NCI-H460 (cell line): ENCODE measurements at places on chromosomes 12 and 14. TPM values are rescaled to one million over a fixed set of nuclear protein-coding genes. Genes with fewer than 3 reads are reported as not detected.

The CATSPERB gene
- total RNA-seq: 0.06 and 0.20 TPM in 2 replicates

The RPGRIP1 gene
- total RNA-seq: 0.05 TPM in 1 of 2 replicates, not detected in the other

The SPATS2 gene
- 29.3 and 30.4 TPM in 2 replicates for total RNA-seq

The DTX3 gene
- 22.0 and 27.4 TPM in 2 replicates for total RNA-seq

The WSCD2 gene
- not detected in 2 replicates for total RNA-seq

The ABCC9 gene
- 42.3 and 49.2 TPM in 2 replicates for total RNA-seq

The PMEL gene
- total RNA-seq: 0.78 and 1.3 TPM in 2 replicates

- DNase-seq: no peak
Observed at GRCh38 chr14:32020882-32021281, 56.2 kb upstream of the ARHGAP5 start.

- no peak for DNase-seq
Observed at GRCh38 chr12:121608301-121608700, 18.0 kb upstream of the ORAI1 start.

DNA sequence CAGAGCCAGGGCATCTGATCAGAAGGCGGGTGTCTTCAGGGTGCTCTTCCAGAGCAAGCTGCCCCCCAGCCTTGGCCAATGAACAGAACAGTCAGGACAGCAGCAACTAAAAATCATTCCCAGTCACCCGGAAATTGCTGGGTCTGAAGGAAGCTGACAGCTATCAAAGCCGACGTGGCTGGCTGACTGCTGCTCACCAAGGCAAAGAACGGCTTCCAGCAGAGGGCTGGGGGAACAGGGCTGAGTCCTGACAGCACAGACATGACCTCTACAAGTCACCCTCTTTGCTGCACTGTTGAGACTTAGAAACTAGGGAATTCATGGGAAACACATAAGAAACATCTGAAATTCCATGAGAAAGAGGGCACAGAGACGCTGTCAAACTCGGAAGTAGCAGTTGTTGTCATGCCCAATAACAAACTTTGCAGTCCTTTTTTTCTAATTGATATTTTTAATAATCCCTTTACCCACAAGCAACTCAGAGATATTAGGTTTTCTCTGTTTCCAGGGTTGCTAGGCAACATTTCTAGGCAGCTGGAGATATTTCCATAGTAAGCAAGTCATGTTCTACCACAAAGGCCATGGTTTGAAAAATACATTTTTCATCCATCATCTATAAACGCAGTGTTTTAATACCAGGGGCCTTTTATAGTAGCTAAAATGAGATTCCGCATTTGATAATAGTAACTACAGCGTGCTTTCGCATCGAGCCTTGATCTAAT is 365.2 kb downstream of the SEC23A start:
- DNase-seq: no peak

DNA sequence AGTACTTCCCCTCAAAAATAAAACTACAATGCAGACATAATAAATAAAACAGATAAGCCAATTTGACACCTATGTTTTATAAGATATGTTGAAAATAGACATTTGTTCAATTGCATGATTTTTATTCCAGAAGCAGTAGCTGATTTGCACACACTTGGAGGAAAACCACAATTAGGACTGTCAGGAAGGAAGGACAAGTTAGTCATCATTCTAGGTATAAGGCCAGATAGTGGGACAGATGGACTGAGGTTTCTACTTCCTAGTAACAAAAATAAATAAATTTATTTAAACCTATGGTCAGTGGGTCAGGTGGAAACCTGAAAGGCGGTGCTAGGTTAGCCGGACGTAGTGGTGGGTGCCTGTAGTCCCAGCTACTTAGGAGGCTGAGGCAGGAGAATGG is 141.8 kb upstream of the RASSF8 start:
- DNase-seq: no peak

GRCh38 chr12:122076743-122077495 is 1.6 kb upstream of the MLXIP start:
- DNase-seq: no peak

- DNase-seq: no peak
Observed at GRCh38 chr12:75900781-75901254, 130.8 kb downstream of the PHLDA1 start.

DNA sequence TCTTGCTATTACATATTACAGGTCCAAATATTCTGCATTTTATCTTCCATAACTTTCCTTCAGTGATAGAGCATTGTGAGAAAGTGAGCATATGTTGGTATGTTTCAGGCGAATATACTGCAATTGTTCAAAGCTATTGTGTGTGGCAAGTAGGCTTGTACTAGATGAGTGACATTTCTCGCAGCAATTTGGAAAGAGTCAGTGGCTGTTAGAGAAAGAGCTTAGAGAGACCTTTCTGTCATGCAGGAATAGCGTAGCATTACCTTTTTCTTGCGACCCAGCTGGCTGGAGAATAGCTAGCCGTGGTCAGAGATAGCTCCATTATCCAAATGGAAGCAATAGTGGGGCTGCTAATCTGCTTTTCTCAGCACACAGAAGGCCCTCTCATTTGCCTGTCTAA is 678.5 kb upstream of the FOXG1 start:
- DNase-seq: no peak

GRCh38 chr12:109951751-109952150 is 44.4 kb downstream of the GIT2 start:
- DNase-seq: no peak

DNA sequence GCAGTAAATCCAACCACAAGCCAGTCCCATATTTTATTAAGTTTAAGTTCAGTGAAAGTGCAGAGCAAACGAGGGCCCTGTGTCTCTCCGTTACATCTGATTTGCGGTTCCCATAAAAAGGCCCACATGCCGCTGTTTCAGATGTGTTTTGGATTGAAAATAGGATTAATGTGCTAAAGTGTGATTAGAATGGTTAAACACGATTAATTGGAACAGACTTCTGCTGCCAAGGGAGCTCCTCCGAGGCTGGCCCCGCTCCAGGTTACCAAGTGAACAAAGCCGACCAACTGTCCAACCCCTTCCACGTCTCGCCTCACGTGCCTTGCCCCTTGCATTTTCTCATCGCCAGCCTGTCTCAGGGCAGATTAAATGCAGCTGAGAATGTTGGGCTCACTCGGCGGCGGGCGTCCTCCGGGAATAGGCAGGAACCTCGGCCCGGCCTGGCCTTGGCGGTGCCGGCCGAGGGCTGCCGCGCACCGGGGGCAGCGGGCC is 166.5 kb upstream of the GSC start:
- DNase-seq: no peak

GRCh38 chr14:104087981-104088850 is 2.7 kb downstream of the ASPG start:
- DNase-seq: no peak

DNA sequence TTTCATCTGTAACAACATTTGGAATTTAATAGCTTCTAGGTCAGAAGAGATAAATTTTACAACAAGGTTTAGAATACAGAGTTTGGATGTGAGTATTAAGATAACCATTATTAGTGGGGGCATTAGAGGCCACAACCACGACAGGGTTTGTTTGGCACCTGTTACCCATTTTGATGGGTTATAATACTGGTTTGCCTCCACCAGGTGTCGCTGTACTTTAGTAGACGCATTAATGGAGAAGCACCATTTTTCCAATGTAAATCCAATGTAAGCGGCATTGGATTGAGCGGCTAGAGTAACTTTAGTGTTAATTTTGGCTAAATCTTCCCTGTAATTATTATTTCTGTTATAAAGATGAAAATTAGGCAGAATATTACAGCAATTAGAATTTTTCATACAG is 136.2 kb downstream of the SLCO1B3 start:
- DNase-seq: peak; percentile 8

GRCh38 chr14:68518761-68519670 is 273.9 kb downstream of the ZFP36L1 start:
- DNase-seq: no peak

DNA sequence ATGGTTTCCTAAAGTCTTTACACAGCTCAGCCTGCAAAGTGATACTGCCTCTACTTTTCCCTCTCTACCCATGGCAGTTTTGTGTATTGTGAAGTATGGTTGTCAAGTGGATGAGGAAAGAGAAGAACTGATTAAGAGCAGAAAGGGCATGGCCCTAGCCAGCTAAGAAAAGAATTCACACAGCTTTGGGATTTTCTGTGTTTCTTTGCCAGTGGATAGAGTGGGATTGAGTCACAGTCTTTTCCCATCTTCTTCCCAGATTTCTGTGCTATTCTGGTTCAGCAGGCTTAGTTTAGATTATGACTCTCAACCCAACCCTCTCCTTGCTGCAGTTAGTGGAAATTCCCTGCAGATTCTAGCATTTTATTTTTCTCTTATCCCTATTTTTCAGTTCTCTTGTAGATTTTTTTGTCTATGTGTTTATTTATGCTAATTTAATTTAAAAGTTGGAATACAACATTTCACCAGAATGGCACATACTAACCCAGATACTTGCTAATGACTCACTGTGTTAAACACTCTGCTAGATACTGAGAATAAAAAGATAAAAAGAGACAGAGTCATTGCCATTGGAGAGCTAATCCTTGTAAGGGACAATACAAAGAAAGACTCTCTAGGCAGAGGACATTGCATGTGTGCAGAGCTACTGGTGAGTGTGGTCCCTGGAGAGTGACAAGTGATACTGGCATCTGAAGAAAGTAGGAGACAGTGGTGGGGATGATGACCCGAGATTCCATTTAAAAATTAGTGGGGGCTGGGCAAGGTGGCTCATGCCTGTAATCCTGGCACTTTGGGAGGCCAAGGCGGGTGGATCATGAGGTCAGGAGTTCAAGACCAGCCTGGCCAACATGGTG is 106.3 kb downstream of the ST8SIA1 start:
- DNase-seq: no peak

- DNase-seq: no peak
Observed at GRCh38 chr12:106078358-106079010, 60.3 kb downstream of the NUAK1 start.
